ENCODE measurements at places on chromosomes 4 and X.

- no peak for DNase-seq
Observed at GRCh38 chrX:98939456-98939855, 1470.6 kb downstream of the PCDH19 start.

- DNase-seq: no peak
Observed at GRCh38 chr4:56424176-56424575, 11.2 kb downstream of the PPAT start.

DNA sequence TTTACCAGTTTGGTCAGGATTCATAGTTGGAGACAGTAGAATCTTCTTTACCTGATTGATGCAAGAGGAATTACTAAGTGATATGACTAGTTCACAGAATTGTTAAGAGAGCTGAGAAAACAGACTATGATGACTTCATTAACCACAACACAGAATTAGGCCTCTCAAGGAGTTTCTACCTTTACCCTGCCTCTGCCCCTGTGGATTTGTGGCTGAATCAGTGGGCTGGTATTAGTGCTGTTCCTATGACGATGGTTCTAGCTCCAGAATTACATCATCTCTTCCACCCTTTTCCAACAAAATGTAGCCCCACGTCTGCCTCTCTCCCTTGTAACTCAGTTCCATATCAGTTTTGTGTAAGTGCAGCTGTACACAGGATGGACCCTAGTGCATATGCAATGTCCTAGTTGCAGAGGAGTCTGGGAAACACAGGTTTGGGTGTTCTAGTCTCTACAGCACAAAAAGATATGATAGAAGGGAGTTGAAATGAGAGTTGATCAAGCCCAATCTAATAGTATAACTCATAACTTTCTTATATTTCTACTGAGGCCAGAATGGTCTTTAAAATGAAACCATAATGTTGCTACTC lies 99.3 kb downstream of the ANXA5 start:
- no peak for DNase-seq

GRCh38 chr4:26152056-26152455 lies 168.8 kb upstream of the RBPJ start:
- DNase-seq: no peak

DNA sequence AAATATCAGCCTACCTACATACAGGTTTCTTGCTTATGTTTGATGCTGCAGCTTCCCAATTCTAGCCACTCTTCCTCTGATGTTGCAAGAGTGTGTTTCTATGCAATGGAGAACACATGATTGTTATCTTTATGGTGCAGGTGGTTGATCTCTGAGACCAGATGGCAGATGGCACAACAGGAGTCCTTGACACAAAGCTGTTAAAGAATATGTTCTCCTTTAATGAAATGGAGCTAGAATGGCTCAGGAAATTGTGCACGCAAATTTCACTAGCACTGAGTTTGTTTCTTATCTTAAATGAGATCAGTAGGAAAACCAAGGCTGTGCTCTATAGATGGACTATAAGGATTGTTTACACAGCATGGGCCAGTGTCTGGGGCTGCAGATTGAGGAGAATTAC lies 29.9 kb upstream of the TTC29 start:
- no peak for DNase-seq

GRCh38 chr4:135359128-135359527 lies 1157.5 kb upstream of the PABPC4L start:
- no peak for DNase-seq

GRCh38 chr4:136311774-136312173 lies 1220.5 kb downstream of the PCDH18 start:
- DNase-seq: no peak

Measured in CD4-positive, alpha-beta T cell treated with Interleukin-4 for 1 hour (primary cell).